Stimulated activated CD4-positive, alpha-beta T cell treated with anti-CD3 and anti-CD28 coated beads, Interleukin-1b, Interleukin-23, amount 100 ng/mL, for 24 hours (primary cell): ENCODE measurements at places on chromosomes 4 and X.

- DNase-seq: no peak
Observed at GRCh38 chr4:98151145-98151924, 8.1 kb upstream of the STPG2 start.

DNA sequence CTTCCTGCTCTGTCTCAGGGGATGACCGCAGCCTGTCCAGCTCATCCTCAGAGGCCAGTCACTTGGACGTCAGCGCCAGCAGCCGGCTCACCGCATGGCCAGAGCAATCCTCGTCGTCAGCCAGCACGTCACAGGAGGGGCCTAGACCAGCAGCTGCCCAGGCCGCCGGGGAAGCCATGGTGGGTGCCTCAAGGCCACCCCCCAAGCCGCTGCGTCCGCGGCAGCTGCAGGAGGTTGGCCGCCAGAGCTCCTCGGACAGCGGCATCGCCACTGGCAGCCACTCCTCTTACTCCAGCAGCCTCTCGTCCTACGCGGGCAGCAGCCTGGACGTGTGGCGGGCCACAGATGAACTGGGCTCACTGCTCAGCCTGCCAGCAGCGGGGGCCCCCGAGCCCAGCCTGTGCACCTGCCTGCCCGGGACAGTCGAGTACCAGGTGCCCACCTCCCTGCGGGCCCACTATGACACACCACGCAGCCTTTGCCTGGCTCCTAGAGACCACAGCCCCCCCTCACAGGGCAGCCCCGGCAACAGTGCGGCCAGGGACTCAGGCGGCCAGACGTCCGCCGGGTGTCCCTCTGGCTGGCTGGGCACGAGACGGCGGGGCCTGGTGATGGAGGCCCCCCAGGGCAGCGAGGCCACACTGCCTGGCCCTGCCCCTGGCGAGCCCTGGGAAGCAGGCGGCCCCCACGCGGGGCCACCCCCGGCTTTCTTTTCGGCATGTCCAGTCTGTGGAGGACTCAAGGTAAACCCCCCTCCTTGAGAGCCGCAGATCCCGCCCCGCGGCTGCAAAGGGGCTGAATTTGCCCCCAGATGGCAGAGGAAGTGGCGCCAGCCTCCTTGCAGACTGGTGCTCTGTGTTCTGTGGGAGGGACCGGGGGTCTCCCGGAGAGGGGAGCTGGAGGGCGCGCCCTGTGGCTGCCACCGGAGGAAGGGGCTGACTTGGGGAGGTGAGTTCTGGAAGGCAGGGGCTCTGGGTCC is 29.9 kb downstream of the DOK7 start:
- no peak for DNase-seq

DNA sequence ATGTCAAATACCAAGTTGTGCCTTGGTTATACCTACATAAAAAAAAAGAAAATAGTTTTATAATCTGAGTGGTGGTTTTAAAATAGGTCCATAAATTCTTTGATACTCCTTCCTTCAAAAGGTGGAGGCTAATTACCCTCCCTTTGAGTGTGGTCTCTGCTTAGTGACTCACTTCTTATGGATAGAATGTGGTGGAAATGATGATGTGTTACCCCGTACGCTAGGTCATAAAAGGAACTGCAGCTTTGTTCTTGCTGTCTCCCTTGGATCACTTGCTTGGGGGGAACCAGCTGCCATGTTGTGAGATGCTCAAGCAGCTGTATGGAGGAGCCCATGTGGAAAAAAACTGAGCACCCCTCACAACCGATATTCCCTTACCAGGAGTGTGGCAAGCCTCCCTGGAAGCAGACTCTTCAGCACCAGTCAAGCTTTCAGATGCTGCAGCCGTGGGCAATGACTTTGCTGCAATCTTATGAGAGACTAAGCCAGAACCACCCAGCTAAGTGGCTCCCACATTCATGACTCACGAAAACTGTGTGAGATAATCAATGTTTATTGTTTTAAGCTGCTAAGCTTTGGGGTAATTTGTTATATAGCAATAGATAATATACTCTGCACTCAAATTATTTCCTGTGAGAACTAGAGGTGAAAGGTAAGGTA is 195.0 kb upstream of the GATB start:
- no peak for DNase-seq

DNA sequence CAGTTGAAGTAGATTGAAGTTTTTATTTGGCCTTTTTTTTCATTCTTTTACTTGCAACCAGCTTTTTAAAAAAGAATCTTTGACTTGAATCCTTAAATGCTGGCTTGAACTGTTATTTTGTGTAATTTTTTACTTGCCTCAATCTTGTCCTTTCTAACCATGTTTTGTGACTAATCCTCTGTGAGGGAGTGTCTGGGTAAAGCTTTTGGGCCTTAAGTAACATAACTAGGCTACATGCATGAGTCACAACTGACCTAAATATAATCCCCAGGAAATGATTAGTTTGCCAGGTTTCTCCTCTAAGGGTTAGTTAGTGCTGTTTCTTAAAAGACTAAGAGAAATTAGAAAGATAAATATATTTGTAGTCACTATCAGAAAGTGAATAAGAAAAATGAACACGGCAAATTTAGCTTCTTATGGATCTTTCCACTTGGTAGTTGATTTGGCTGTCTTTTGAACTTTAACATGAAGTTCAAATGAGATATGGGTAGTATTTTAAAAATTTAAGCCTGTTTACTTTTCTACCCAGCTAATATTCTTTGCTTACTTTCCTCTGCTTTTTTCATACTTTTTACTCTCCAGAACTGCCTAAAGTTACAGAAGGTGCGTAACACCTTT is 13.0 kb downstream of the EXOC1 start:
- no peak for DNase-seq

- DNase-seq: no peak
Observed at GRCh38 chr4:90317785-90318184, 190.6 kb downstream of the CCSER1 start.

GRCh38 chr4:158624889-158625478 is 46.7 kb downstream of the C4orf46 start:
- DNase-seq: no peak

DNA sequence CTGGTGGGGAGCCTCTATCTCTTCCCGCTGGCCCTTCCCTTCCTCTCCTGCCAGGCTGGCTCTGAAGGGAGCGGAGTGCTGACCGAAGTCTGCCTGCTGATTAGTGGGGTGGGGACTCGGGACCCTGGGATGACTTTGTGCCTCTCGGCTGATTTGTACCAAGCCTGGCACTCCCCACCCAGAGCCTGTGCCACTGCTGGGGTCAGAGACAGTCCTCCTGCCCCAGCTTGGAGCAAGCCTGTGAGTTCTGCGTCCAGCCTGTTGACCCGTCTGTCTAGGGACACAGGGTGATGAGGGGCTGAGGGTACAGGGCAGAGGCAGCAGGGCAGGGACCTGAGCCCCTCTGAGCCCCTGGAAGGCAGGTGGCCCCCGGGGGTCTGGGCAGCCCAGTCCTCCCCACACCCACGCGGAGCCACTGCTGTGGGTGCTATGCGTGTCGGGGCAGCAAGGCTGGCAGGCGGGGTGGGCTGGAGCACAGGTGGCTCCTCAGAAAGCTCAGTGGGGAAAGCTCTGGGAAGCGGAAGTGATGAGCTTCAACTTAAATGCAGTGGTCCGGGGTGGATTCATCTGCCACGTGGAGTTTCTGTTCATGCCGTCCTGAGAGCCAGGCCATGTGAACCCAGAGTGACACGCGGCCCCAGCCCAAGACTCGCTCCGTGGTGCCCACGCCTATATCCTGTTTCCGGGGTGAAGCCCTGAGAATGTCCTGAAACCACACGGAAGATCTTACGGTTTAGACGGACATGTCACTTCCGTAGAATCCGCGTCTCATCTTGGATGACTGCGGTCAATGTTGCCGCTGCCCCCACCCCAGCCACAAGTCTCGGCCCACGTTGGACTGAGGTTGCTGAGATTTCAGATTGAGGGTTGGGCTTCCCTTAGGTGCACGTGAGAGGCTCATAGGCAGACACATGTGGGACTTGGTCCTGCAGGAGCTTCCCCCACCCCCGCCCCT is 21.1 kb upstream of the UVSSA start:
- DNase-seq: no peak

DNA sequence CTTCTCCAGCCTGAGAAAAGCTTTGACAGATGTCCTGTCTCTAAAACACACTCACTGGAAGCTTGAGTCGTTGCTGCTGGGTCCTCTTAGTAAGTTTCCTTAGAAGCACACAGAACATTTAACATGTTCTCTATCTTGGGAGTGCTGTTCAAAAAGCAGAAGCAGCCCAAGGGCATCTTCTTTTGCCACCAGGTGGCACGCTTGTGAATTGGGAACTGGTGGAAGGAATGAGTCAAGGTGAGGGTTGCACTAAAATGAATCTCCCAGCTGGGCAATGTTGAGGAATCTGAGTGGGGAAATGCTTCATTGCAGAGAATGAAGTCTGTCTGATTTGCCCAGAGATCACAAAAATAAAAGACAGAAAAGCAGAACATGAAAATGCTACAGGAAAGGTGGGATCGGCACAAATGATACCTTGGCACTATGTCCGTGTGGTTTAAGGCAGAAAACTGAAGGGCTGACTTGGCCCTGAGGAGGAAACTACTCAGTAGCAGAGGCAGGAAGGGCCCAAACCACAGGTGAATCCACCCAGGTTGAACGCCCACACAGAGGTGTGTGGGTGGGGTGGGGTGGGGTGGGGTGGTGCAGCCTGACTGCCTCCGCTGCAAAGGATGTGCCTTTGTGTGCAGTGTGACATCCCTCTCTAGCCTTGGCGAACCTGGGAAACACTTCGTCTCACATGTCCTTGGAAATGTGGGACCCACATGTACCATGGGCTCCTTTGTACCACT is 26.0 kb downstream of the KIT start:
- peak; percentile 19 for DNase-seq

GRCh38 chr4:173827707-173828106 is 297.7 kb upstream of the HAND2 start:
- no peak for DNase-seq

DNA sequence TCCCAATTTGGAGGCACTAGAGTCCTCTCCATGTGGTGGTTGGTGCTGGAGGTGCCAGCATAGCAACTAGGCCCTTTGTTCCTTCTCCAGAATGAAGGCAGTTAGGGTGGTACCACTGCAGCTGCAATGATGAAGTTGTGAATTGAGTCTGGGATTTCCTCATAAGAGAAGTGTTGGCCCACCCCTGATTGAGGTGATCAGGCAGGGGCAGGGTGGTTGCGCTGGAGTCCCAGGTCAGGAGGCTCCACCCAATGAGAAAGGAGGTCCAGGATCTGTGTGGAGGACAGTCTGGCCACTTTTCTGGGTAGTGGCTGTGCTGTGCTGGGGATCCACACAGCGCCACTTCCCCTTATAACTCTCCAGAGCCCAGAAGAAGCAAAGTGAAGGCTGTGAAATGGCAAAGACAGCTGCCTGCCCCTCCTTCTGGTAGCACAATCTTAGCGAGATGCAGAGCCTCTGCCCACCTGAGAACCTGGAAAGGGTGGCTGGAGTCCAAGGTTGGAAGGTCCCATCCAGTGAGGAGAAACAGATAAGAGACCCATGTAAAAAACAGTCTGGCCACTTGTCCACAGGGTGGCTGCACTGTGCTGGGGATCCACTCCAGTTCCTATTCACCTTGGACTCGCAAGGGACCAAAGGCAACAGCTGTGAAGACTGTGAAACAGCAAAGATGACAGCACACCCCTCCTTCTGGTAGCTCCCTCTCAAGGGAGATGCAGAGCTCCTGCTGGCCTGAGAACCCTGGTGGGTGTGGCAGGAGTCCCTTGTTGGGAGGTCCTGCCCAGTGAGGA is 124.6 kb downstream of the RRAGB start:
- no peak for DNase-seq

DNA sequence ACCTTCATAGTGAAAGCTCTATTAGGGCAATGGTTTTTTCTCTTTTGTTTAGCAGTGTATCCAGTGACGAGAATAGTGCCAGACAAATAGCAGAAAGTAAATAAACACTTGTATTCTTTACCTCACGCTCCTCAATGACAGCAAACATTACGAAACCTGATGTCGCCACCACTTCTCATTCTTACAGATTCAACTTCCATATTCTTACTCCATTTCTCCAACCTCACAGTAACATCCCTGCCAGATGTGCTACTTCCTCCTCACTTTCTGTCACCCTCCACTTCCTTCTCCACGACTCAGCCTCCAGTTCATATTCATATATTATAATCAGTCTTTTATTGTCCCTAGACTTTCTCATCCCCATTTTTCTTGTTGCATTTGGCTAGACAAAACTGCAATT is 1956.2 kb upstream of the AGA start:
- no peak for DNase-seq
